ENCODE measurements at places on chromosomes 11 and 22.

GRCh38 chr22:34797826-34798225 is 268.1 kb upstream of the ISX start:
- DNase-seq = no peak

DNA sequence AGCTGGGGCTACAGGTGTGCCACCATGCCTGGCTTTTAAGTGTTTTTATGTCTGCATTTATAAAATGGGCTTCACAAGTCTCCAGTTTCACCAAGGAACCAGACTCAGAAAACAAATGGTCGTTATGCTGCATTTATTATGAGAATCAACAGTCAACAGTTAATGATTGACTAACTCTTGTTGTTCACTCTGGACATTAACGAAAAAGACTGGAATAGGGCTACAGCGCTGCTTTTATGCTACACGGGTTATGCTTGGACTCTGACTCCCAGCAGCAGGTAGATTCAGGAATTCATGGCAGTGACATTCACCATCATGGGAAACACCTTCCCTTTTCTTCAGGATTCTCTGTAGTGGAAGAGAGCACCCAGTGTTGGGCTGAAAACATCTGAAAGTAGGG is 44.4 kb upstream of the CHKA start:
- DNase-seq = no peak

DNA sequence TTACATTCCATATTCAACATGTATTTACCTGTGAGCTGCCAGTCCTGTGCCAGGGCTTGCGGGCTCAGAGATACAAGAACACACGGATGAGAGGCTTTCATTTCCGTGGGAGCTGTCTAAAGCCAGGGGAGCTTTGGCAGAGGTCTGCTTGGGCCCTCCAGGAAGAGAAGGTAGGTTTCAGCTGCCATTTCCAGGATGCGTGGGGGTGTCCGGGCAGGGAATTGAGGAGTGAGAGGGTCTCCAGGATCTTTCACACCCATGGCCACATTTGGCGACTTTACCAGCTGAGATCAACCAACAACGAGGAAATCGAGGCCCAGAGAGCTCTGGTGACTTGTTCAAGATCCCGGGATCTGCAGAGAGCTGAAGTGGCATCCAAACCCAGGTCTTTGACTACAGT is 119.6 kb downstream of the BUD13 start:
- no peak for DNase-seq

DNA sequence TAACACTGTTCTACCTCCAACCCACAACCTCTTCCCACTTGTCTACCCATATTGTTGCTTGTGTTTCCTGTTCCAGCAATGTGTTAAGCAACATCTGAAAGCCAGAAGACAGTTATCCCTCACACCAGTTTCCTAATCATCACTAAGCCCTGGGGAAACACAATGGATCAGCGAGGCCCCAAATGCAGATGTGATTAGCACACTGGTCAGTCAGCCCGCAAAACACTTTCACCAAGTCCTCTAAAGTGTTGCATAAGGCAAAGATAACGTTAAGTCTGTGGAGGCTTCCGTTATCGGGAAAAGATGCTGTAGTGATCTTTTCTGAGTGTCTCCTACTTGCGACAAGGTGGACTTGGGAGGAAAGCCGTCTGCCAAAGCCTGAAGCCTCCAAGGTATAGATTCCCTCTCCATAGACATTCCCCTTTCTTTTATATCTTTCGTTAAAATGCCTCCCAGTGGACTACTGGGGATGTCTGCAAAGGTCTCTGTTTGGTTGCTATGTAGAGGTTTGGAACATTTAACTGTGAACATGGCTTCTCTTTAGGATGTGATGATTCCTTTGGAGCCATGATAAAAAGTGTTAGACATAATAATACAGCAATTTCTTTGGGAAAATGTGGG is at the start of gene MS4A3:
Gene MS4A3 (plus strand): TSS at position 317 of the 621 bp plus-strand sequence. CDS start 4,496 bp downstream, outside the sequence.
- no peak for DNase-seq

Data from muscle of arm (tissue), 14 donors.